Fibroblast of gingiva (primary cell): ENCODE measurements at places on chromosomes 16 and 17.

DNA sequence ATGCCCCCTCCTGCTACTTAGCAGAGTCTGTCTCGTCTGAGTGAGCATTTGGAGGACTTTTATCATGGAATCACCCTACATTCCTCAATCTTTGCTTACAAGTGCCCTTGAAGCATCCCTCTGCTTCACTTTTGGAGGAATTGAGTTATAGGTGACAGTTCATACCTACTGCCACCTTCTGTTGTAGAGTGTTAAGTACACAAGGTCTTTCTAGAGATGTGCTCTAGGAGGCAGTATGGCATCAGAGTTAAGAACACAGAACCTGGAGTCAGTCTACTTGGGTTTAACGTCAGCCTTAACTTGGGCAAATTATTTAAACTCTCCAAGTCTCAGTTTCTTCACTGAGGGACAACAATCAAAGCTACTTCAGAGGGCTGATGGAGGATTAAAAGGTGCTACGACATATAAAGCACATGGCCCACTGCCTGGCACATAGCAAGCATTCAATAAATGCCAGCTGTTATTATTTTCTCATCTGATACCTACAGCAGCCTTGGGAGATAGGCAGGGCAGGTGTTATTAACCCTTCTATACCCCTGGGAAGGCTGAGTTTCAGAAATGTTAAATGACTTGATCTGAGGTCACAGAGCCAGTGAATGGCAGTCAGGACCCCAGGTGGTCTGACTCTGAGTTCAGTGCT is 62.2 kb downstream of the UTP18 start:
- DNase-seq: no peak

DNA sequence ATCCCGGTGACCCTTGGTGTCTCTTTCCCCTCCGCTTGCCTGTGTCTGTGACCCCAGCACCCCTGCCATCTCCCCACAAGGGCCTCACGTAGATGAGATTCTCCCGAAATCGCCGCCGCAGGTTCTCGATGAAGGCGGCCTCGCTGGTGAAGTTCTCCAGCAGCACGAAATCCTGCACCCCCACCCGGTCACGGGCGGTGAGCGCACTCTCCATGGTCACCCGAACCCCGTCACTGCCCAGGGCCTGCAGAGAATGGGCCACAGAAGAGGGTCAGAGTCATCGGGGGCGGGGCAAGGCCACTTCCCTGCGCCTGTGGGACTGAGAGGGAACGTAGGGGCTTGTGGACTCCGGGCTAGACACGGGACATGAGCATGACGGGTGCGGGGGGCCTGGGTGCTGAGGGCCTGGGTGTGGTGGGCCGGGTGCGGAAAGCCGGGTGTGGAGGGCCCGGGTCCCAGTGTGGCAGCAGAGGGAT is 8.4 kb downstream of the MYO1C start:
- no peak for DNase-seq

GRCh38 chr17:59165933-59166342 is 10.4 kb downstream of the PRR11 start:
- peak; percentile 47 for DNase-seq

DNA sequence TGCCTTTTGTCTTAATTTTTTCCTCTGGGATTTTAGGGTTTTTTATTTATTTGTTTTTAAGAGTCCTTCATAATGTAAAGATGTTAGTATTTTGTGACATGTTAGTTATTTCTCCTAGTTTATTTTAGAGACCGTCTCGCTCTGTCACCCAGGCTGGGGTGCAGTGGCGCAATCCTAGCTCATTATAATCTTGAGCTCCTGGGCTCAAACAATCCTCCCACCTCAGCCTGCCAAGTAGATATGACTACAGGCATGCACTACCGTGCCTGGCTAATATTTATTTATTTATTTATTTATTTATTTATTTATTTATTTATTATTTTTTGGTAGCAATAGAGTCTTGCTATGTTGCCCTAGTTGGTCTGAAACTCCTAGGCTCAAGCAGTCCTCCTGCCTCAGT is 37.4 kb upstream of the ARHGAP17 start:
- DNase-seq: no peak

- no peak for DNase-seq
These were observed 9.8 kb downstream of the ITGAM start for GRCh38 chr16:31269541-31269940.

GRCh38 chr16:90055371-90055770 is 21.8 kb downstream of the PRDM7 start:
- DNase-seq: no peak

DNA sequence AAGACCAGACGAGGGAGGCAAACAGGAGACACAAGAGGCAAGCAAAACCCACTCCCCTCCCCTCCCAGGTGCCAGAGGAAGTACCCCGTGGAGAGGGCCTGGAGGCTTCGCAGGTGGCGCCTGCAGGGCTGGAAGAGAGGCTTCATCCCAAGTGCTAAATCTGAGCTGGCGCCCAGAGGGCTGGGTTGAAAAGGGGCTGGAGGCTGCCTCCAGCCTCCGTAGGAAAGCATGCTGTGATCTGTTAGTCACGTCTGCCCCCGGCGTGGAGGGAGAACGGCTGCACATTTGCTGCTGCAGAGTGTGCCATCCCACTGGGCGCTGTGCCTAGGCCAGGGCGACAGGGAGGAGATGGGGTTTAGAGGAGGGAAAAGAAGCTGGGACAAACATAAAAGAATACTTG is 16.9 kb downstream of the RPH3AL start:
- no peak for DNase-seq

DNA sequence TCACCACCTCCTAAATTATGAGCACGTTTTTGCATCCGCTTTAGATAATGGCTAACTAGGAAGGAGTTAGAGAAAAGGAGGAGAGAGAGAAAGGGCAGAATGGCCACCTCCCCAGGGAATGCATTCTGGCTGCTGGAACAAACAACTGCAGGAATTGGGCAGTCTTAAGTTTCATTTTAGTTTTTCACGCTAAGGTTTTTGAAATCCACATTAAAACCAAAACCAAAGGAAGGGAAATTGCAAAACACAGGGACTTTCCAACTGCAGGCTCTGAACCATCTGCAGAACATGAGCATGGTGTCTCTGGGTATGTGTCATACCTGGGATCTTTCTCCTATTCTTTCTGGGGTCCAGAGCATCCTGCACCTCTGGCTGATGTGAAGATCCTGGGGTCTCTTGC is 12.1 kb upstream of the CCL8 start:
- DNase-seq: peak; percentile 91

GRCh38 chr17:71635187-71635586 is 485.6 kb upstream of the SOX9 start:
- DNase-seq: no peak

DNA sequence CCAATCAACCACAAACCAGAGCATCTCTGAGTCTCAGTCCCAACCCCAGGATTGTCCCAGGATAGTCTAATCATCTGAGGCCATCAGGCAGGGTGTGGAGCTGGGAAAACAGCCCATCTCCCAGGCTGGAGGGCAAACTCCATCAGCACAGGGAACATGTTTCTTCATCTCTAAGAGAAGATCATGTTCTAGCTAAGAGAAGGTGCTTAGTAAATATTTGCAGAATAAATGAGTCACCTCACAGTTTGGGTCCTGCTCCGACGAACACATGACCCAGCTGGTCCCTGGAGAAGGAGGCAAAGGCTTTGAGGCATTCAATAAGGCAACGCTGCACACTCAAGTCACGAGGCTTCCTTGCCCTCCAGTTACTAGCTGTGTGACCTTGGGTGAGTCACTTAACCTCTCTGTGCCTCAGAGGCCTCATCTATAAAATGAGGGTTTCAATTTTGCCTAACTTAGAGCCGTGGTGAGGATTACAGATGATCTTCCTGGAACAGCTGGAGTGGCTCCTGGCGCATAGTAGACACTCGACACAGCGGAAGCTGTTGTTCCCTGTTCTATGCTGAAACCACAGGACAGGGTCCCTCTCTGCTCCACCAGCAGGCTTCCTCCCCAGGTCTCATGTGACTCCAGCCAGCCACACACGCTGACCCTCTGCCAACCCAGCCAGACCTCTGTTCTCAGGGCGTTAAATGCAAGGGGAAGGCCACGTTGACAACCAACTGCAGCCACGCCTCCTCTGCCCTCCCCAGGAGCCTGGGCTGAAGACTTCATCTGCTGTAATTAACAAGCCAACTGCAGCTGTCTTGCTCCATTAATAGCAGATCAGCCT is 10.3 kb upstream of the RPL38 start:
- no peak for DNase-seq

DNA sequence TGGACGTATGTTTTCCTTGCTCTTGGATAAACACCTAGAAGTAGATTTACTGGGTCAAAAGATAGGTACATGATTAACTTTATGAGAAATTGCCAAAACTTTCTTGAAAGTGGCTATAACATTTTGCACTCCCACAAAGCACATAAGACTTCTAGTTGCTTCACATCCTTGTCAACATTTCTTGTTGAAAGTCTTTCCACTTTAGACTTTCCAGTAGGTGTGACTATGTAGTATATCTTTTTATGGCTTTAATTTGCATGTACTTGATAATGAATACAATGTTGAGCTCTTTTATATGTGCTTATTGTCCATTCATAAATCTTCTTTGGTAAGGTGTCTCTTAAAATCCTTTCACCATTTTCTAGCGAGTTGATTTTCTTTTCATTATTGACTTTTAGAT is 241.2 kb upstream of the RPL38 start:
- DNase-seq: no peak

- DNase-seq: peak; percentile 28
These were observed 155.8 kb downstream of the SNX29 start for GRCh38 chr16:12132290-12132689.

DNA sequence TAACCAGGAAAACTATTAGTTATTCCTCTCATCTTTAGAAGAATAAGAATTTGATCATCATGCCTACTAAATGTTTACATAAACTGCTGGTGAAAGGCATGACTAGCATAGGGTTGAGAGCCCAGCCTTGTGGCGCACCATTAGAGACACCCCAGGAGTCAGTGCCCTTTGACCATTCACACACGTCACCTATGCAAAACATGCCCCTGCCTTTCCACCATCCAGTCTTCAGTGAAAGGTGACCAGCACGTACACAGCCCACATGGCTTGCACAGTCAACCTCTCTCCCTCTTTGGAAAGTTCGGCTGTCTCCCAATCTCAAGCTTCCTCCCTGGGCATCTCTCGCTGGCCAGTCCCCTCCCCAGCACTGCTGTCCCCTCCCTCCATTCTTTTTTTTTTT is 150.3 kb downstream of the ENGASE start:
- no peak for DNase-seq

DNA sequence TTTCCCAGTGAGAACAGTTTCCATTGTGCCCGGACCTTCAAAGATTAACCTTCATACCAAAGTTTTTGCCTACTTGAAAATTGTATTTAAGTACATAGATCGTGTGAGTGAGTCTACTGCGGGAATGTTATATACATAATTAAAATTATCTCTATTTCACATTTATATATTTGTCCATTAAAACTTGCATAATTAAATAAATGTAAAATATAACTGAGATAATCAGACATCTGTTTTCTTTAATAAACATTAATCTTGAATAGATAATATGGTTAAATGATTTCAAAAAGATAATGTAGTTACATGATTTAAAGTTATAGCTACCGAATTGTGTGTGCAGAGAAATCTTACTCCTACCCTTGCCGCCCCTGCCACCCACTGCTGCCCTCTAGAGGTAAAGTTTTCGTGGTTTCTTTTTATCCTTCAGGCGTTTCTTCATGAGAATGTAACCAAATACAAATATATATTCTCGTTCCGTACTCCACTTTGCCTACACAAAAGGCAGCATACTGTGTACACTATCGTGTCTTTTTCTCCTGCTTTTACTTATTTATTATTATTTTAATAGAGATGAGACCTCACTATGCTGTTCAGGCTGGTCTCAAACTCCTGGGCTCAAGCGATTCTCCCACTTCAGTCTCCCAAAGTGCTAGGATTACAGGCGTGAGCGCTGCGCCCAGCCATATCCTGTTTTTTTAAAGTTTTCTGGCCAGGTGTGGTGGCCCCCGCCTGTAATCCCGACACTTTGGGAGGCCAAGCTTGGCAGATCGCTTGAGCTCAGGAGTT is 35.6 kb downstream of the RPA1 start:
- DNase-seq: peak; percentile 24

GRCh38 chr16:83473926-83474650 is 333.7 kb upstream of the HSBP1 start:
- DNase-seq: no peak

- DNase-seq: no peak
These were observed 640 bp upstream of the NAGLU start for GRCh38 chr17:42535155-42536047.

GRCh38 chr17:49230636-49231562 is at the start of gene PHOSPHO1:
Gene PHOSPHO1 (minus strand): TSS chr17:49230787. CDS start chr17:49226691, 4,096 bp downstream.
- DNase-seq: peak; percentile 69

DNA sequence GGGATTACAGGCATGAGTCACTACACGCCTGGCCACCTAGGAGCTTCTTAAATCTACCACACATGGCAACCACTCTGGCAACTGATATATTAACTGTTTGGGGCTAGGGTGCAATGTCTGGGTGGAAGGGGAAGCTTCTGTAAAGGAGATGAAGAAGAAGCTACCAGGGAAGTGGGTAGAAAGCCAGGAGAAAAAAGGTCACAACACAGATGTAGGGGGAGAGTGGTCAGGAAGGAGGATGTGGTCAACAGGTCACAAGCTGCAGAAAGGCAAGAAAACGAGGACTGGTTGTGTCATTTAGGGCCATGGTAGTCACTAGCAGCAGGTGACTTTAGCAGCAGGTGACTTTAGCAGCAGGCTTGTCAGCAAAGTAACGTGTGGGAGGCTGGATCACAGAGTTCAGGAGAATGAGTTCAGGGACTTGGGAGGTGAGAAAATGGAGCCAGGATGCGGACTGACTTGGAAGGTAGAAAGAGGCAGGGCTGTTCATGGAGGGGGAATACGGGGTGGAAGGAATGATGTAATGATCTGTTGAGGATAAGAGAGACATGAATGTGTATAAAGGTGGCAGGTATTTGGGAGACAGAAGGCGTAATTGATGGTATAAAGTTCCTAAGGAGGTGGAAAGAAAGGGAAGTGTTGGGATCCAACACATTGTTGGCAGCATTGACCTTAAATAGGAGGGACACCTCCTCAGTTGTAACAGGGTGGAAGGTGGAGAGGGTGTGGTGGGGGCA is 16.3 kb upstream of the WFIKKN2 start:
- DNase-seq: no peak

- DNase-seq: peak; percentile 42
These were observed 22.0 kb upstream of the PHLPP2 start for GRCh38 chr16:71746442-71747046.

DNA sequence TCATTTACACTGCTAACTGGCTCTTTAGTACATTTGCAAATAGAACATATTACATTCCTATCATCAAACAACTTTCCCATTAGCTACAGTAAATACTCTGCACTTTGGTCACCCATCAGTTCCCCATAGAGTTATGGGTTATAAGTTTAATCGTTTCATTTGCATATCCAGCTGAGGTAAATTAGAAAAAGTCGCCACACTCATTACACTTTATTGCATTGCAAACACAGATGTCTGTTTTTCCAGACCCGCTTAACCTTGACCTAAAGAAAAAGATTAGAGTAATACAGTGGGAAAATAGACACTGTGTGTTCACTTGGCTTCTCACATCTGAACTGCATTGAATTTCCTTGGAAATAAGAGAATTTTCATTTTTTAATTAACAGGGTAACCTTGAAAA is 213.1 kb upstream of the PSMD7 start:
- no peak for DNase-seq

GRCh38 chr17:37082311-37082860 is 133.6 kb downstream of the AATF start:
- no peak for DNase-seq

- DNase-seq: no peak
These were observed 27.2 kb downstream of the ARHGAP27 start for GRCh38 chr17:45405250-45406086.
